ENCODE measurements at places on chromosomes 2 and 18.

DNA sequence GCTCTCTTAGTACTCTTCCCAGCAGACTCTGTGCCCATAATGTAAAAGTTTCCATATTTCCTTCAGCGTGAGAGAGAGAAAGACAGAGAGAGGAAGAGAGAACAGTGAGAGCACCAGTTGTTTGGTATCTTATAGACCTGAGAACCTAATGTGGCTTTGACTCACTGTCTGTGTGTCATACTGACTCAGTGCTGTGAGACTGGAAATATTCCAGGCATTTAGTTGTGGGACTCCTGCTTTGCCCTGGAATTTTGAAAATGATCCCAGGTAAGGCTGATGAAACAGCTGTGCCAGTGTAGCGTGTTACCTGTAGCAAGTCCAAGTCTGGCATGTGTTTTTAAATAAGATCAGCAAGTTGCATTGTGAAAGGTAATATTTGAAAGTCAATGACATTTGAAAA is 87.9 kb upstream of the KCNH7 start:
- no peak for DNase-seq

GRCh38 chr2:80246534-80246933 is 58.0 kb downstream of the LRRTM1 start:
- no peak for DNase-seq

GRCh38 chr2:203501873-203502272 is 33.2 kb downstream of the RAPH1 start:
- no peak for DNase-seq

GRCh38 chr2:168114619-168115018 is 132.8 kb downstream of the STK39 start:
- DNase-seq, result no peak

Measured in HFF-Myc (cell line).